ENCODE measurements at places on chromosomes 11 and 22. TPM values are rescaled to one million over a fixed set of nuclear protein-coding genes. Genes with fewer than 3 reads are reported as not detected.

DNA sequence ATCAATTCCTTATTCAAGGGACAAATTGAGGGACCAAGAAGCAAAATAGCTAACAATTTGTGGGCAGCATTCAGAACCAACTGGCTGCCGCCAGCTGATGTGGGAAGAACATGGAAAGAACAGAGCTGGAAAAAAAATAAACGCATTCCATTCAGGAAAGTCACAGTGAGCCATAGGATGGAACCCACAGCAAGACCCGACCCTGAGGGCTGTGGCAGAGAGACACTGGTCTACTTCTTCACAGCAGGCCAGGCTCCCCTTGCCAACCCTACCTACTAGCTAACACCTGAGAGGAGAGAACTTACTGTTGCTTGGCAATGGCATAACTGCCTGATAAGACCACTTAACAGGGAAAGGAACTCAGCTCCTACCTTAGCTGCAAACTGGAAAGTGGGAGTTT, 123.5 kb upstream of the APOA1 start:
- DNase-seq: no peak

DNA sequence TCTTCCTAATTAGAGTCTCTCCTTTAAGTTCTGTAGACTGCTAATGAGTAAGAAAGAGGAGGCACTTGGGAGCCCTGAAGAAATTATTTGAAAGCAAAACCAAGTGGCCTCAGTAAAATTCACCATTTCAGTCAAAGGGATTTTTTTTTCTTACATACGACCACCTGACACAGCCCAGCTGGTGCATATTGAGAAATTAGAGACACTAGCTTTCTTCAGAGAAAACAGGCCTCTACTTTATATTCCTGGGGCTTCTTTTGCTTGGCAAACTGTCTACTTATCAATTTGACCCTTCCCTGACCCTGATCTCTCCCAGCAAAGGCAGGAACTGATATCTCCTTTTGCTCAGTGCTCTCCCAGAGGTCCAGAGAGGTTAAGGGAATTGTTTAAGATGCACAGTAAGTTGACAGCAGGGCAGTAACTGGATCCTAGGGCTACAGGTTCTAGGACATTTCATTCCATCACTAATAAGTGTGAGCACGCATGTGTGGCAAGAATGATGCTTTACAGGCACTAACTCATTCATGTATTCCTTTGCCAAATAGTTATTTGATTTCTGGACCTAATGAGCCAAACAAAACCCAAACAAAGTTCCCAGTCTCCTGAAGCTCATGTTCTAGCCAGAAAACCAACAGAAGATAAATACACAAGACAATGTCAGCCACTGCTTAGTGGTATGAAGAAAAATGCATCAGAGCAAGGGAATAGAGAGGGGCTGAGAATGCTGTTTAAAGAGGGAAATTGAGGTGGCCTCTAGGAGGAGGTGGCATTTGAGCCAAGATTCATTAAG, 467.6 kb downstream of the SOX6 start:
- no peak for DNase-seq

GRCh38 chr22:48507595-48508350, 1319.9 kb downstream of the BRD1 start:
- DNase-seq: no peak

DNA sequence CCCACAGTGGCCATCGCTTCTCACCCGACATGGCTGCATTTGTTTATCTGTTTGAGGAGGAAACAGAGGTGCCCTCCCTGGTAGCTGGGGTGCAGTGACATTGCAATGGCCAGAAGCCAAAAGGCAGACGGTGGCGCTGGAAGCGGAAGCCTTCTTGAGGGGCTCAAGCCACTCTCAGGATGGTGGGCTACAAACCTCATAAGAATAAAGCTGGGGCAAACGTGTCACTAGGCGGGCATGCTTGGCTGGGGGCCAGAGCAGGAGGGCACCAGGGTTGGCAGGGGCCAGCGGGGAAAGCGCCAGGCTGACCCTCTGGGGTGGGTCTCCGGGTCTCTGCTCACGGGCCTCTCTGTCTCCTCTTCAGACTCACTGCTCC, 12.6 kb downstream of the TNNT3 start:
- DNase-seq: no peak

DNA sequence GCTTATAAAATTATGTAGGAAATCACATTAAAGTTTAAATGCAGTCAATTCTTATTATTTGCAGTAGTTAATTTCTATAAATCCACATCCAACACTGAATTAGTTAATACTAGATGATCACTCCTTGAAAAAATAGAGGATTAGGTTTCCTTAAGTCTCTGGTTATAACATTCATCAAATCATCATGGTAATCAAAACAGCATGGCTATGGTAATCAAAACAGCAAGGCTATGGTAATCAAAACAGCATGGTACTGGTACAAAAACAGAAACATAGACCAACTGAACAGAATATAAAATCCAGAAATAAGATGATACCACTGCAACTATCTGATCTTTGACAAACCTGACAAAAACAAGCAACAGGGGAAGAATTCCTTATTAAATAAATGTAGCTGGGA, 814.6 kb upstream of the CCDC179 start:
- no peak for DNase-seq

GRCh38 chr11:119547511-119547910, 124.5 kb upstream of the THY1 start:
- no peak for DNase-seq

DNA sequence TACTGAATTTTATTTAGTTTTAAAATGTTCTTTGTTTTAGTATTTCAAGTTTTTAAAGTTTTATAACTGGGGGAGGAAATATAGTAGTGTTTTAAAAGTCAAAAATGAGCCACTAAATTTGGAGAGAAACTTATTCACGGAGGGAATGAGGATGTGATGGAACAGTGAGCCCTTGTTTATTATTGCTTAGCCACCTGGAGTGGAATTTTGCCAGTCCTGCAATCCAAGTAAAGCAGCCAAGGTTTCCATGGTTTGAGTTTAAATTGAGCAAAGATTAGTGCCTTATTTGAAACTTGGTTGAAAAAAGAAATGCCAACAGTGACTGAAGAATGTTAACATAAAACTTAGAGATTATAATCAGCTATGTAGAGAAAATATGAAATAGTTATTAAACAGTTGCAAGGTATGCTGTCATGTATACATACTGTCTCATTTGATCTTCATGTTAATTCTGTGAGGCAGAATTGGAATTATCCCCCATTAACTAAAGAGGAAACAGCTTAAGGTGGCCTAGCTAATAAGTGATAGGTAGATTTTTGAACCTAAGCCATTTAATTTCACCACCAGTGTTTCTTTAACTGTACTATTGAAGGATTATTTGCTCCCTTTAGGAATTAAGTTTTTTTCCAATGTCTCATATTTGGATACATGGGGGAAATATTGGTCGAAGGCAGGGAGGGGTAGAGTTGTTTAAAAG, 36.4 kb downstream of the SWAP70 start:
- DNase-seq: no peak

DNA sequence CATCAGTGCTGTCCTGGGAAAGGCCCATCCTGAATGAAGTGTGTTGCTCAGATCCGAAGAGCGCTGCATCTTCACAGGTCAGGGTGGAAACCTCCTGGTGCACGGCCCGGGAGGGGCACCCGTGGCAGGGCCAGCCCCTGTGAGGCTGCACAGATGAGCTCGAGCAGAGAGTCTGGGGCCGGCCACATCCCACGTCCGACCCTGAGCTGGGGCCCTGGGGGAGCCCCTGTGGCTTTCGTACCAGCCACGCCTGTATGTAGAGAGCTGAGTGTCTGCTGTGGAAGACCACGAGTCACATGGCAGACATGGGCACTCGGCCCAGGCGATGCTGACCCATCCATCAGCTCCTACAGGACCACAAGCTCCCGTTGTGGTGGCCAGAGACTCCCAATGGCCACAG, 24.9 kb upstream of the SEPTIN5 start:
- no peak for DNase-seq

GRCh38 chr22:18104566-18104965, 6.0 kb upstream of the TUBA8 start:
- DNase-seq: no peak

DNA sequence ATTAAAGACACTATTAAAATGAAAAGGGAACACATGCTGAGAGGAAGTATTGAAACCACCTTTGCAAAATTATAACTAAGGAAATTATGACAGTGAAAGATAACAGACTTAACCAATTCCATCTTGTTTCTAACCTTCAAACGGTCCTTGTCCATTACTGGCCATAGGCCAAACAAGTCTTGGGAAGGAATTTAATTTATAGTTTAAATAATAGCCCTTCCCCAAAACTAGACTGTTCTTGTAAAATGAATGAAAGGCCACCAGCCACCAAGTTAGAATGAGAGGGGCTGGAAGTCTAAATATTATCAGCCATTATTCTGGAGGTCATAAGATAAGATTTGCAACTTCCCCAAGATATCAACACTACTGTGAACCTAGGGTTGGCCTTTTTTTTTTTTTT, 1.8 kb upstream of the TALDO1 start:
- DNase-seq: no peak

GRCh38 chr11:127074151-127074761, 73.7 kb upstream of the KIRREL3 start:
- peak; percentile 56 for DNase-seq

- DNase-seq: no peak
Observed at GRCh38 chr22:38284042-38284402, 11.2 kb upstream of the TMEM184B start.

GRCh38 chr22:44331881-44332714, 19.3 kb upstream of the SHISAL1 start:
- DNase-seq: no peak

GRCh38 chr11:116421529-116422185, 351.1 kb downstream of the BUD13 start:
- no peak for DNase-seq

DNA sequence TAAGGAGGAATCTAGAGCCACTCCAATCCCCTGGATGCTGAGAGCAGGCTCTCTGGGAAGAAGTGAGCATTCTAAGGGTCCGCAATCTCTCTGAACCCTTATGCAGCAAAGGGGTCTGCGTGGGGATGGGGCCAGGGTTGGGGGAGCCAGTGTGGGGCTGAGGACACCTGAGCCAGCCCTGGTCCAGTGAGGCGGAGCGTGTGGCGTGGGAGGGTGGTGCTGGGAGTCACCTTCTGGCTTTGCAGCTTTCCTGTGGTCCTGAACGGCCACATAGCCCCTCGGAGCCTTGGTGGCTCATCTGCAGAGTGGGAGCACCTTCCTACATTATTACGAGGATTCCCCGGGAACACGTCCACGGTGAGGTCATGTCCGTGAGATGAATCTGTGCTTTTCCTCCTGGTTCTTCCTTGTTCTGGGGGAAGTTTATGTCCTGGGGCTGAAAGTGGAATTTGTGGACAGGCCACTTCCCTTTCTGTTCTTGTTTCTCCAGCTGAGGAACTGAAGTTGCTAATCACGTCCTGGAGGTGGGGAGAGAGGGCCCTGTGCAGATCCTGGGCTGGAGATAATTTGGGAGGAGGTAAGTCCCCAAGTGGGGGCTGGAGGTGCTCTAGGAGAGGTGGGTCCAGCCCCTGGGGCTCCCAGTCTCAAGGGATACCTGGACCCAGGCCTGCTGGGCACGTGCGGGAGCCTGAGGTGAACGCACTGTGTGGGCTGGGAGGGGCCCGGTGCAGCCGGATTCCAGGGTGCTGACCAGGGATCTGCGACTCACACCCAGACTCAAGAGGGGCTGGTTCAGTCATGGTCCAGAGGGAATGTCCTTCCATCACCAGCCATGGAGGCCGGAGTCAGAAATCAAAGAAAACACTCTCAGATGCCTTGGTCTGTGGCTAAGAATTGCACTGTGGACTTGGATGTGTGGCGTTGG, 6.1 kb downstream of the MRGPRE start:
- no peak for DNase-seq

GRCh38 chr11:14330881-14331280, 28.1 kb downstream of the RRAS2 start:
- no peak for DNase-seq

- DNase-seq: no peak
Observed at GRCh38 chr11:790721-791564, 1.1 kb upstream of the CEND1 start.

GRCh38 chr11:77127920-77128691, at the start of gene MYO7A:
Gene MYO7A (plus strand): TSS chr11:77128246. CDS start chr11:77130635, 2,389 bp downstream.
- DNase-seq: peak; percentile 83

DNA sequence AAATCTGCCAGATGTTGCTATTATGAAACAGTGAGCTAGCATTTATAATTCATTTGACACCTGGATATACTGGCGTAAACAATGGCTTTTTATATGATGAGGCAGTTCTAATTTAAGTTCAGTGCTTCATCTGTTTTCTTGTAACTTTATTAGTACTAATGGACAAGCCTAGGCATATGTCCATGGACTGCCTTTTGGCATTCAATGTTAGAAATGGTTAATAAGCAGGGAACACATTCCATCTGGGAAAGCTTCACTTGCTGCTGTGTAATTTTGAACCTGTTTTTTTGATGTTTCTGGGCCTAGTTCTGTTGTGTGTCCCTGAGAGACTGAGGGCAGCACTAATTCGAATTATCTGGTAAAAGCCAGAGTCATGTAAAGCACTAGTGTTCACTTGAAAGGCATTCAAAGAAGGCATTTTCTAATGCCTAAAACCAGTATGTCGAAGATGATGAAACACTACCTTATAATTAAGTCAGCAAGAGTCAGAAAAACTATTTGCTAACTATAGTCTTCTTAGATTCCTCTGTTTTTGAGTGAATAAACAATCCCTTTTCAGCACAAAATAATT, 138.5 kb downstream of the SWAP70 start:
- DNase-seq: no peak

DNA sequence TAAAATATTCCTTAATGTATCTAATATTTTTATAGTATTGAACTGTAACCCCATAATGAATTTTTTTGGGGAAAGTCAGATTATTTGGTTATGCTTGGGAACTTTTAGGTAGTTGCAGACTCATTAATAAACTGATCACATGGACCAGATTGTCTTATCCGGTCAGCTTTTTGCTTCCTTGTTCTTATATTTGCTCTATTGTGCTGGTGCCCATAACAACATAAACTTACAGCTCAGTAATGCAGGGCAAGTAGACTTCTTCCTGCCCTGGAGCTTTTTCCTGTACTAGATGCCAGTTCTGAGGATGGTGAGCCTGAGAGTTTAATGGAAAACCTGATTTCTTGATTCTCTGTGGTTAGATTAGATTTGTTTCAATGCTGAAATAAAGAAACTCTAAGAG, 53.2 kb downstream of the MTMR3 start:
- DNase-seq: no peak

- DNase-seq: no peak
Observed at GRCh38 chr11:85758026-85758425, 52.9 kb downstream of the SYTL2 start.

GRCh38 chr11:43784301-43784700, 96.3 kb upstream of the ALKBH3 start:
- no peak for DNase-seq

Gene ALDH3B1
- 2.4 TPM for polyA plus RNA-seq

Gene NXPE4
- not detected for polyA plus RNA-seq

Gene BEST1
- polyA plus RNA-seq: 4.1 TPM

Gene DBX1
- polyA plus RNA-seq: not detected

Gene ART1
- 0.38 TPM for polyA plus RNA-seq

Gene GLYAT
- 151 TPM for polyA plus RNA-seq

Gene UPB1
- polyA plus RNA-seq: 1.1 TPM

Gene RFPL3
- polyA plus RNA-seq: not detected

Gene IGSF9B
- 8.3 TPM for polyA plus RNA-seq

Gene TSPAN18
- 44.4 TPM for polyA plus RNA-seq
